ENCODE measurements at places on chromosomes 16 and 17. TPM values are rescaled to one million over a fixed set of nuclear protein-coding genes. Genes with fewer than 3 reads are reported as not detected.

- no peak for DNase-seq
Measured at GRCh38 chr17:77440560-77440981, 299.8 kb downstream of the SEC14L1 start.

- DNase-seq = no peak
Measured at GRCh38 chr16:79155904-79156303, 444.6 kb downstream of the MAF start.

DNA sequence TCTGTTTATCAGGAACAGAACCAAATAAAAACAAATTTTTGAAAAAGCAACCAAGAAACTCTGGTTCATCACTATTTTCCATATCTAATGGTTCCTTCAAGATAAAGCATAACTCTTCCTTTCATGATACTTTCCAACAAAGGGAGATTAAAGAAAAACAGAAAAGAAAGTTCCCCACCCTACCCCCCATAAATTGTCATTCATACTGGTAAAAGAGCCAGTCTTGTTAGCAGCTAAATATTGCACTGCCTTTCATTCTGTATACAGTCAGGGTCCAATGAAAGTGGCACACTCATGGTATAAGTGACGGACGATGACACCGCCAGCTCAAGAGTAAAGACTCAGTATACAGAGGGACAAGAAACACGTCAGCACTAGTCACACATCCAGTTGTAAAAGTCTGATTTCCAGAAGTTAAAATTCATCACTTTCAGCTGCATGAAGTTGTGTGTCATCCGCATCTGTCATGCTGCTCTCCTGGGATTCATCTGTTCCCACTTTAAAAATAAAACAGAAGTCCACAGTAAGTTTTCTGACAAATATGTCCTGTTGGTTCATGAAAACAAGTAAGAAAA, 68.5 kb downstream of the CDC27 start:
- DNase-seq = no peak

DNA sequence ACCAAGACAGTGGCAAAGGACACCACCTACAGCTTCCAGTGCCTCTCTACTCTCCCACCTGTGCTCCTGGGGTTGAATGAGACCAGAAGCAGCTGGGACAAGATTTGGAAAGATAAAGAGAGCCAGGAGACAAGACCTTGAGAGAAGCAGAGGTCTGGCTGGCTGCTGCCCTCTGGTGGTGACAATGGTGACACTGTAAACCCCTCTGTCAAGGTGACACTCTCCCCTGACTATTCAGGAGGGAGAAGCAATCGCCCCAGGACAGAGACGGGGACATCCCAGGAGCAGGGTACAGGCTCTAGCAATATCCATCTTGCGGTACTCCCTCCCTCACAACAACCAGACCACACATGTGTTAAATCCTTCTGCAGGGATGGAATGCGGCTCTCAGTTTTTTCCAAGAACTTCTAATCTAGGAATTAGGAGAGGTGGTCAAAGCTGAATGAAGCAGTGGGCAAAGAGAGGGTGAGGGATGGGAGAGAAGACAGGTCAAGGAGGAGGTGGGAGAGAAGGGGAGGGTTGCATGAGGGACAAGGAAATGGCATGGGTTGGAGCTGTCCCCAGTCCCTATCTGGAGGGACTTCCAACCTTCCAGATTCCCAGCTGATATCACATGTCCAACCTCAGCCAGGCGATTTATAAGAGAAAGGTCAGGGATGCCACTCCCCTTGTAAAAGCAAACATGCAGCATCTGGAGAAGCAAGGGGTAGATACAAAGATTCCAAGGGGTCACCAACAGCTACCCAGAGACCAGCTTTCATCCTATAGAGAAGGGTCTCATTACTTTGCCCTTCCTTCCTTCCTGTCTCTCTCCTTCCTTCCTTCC, 2.9 kb downstream of the PHOSPHO1 start:
- peak; percentile 69 for DNase-seq

DNA sequence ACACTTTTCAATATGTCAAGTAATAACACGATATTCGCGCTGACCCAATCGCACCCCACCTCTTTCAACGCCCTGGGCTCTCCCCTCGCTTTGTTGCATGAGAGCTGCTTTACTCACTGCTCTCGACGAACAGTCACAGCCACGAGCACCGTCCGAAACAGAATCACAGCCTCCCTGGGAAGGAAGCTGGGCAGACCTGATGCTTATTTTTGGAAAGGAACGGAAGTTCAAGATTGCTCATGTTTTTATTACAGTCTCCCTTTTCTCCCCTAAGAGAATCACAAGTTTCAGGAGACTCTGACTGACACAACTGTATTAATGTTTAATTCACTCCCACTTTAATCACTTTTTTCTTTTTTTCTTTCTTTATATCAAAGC, 67.8 kb downstream of the ANKRD11 start:
- DNase-seq = no peak

DNA sequence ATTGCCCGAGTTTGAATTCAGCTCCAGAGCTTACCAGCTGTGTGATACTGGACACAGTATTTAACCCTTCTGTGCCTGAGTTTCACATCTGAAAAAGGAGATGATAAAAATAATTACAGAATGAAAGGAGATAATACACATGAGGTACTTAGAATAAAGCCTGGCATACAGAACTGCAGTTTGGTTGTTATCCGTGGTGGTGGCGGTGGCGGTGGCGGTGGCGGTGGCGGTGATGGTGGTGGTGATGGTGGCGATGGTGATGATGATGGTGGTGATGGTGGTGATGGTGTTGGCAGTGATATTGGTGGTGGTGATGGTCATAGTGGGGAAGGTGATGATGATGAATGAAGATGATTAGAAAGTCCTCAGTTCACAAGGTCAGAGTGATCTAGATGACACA, 57.2 kb downstream of the ABCC1 start:
- DNase-seq = no peak

GRCh38 chr16:5059386-5060072, 6.2 kb downstream of the C16orf89 start:
- no peak for DNase-seq

GRCh38 chr17:14395255-14395654, 94.4 kb downstream of the HS3ST3B1 start:
- no peak for DNase-seq

- no peak for DNase-seq
Measured at GRCh38 chr17:83072600-83073358, 6.6 kb upstream of the METRNL start.

DNA sequence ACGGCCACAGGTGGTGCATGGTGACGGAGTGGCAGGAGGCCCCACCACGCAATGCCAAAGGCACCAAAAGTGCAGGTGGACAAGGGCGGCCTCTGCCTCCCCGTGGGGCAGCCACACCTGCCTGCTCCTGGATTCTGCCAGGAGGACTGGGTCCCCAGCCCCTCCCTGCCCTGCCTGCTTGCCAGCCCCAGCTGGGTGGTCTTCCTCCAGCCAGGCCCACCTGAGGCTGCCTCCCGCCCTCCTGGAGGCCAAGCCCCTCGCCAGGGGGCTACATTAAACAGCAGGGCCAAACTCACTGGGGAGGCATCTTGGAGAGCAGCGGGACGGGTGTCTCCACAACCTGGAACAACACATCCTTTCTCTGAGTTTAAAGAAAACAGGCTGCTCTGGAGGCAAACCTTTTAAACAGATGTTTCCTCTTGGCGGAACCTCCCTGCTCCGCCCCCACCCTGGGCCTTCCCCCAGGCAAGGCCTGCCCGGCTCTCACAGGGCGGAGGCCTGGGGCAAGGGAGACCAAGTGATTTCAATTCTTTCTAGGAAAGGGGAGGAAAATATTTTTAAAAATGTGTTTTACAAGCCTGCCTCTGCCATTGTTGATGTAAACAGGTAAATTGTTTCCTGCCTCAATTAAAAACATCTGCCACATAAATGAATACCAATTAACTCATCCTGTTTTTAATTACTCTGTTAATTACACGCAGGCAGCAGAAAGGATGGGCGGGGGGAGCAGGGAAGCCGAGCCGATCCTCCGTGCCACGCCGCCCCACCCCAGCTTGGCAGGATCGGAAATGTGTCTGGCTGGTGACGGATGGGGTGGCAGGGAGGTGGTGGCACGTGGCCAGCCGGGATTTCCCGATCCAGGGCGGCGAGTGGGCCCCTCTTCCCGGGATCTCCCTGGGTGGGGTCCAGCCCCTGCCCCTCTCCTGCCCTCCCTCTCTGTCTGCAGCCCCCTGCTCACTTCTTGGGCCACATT, 54.4 kb upstream of the PABPN1L start:
- no peak for DNase-seq

GRCh38 chr17:36727577-36727976, 126.2 kb downstream of the MRM1 start:
- no peak for DNase-seq

GRCh38 chr16:84482001-84482891, 22.2 kb downstream of the MEAK7 start:
- DNase-seq = no peak

GRCh38 chr16:49439050-49439449, 65.4 kb downstream of the C16orf78 start:
- DNase-seq = no peak

- no peak for DNase-seq
Measured at GRCh38 chr17:78434455-78435329, 56.2 kb downstream of the PGS1 start.

DNA sequence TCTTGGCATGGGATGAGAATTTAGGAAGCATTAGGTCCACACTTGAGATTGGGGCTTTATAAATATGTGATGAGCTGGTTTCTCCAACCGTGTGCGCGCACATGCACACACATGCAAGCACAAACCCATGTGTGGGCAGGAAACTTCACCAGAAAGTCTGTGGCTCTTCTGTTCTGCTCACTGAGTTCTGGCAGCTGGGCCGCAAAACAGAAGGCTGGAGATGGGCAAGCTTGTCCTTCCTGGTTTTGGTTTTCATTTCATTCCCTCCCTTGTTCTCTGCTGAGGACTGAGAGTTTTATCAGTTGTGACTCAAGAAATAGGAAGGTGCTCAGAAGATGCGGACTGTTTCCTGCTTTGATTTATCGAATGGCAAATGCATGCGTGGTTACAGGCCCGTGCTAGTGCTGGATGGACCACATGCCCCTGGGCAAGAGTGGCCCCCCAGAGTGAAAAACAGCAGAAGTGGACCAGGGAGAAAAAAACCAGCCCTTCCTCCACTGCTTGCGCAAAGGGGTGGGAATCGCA, 14.1 kb downstream of the MAP3K14 start:
- no peak for DNase-seq

DNA sequence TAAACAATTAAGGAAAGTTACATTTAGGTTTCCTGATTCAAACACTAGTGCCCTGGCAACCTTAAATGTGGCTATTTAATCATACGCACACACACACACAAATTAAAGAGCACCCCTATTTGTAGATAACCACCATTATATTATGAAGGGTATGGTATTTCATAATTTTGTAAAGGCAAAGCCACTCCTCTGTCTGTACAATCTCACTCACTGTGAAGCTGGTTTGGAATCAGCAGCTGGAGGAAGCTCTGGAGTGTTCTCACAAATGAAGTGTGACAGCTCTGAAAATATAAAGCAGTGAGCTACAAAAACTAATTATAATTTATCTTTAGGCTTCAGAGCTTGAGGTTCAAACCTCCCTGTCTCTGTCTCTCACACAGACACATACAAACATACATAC, 57.9 kb upstream of the KCNJ16 start:
- no peak for DNase-seq

DNA sequence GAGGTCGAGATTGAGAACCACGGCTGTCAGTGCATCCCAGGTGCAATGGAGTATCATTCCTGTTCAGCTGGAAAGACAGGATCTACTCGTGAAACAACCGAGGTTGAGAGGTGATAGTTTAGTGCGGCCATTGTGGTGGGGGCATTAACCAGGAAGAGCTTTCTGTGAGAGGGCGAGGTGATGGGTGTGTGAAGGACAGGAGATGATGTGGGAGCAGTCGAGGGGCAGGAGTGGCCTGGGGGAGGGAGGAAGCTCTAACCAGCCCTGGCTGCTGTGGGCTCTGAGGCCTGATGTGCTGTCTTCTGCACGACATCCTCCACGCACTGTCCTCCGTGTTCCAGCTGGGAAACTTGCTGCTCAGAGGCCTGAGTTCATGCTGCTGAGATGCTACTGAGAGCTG, 22.0 kb downstream of the GOSR2 start:
- DNase-seq = no peak

DNA sequence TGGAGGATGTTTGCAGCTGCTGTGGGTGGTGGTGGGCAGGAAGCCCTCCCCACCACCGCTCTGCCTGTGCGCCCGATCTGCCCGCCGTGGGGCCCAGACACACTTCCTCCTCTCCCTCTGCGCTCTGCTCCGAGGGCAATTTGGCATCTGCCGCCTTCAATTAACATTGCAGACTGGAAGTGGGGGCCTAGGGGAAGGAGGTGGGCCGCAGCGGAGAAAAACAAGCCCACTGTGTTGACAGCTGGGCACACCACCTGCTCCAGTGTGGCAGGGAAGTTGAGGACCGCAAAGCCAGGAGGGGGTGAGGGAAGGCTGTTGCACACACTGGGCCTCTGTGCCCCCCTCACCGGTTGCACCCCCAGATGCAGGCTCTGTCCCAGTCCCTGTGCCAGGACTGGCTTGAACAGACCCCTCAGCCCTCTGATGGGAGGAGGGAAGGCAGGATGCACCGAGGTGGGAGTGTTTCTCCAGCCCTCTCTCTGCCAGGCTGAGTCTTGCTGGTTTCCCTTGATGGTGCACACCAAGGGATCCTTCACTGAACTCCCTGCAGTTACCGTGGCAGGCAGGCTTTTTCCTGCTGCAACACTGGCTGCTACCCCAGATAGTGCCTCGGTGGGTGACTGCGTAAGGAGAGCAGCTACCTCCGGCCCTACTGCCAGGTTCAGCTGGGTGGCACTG, 72.8 kb upstream of the MED9 start:
- peak; percentile 27 for DNase-seq

DNA sequence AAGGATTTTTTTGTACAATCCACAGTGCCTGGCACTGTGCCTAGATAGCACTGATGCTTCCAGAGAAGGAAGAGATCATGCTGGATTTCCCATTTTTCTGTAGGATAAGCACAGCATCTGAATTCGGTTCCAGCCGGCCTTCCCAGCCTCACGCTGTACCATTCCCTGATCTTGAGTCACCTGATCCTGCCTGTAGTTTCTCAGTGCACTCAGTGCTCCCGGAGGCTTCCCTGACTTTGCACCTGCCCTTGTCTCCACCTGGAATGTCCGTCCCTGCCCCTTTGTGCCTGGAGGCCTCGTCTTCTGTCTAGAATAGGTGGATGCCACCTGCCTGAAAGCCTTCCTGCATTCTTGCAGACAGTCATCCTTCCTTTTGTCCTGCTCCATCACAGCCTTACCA, 179.9 kb downstream of the CCDC182 start:
- no peak for DNase-seq

DEXI gene
- 14.2 TPM for total RNA-seq

MT1A gene
- not detected for total RNA-seq

IRX5 gene
- 0.15 TPM for total RNA-seq

SLX4 gene
- total RNA-seq = 5.6 TPM

KRTAP16-1 gene
- 0.17 TPM for total RNA-seq

FBXL19 gene
- 12.6 TPM for total RNA-seq

UNK gene
- total RNA-seq = 30.3 TPM

VWA3A gene
- 0.90 TPM for total RNA-seq

VEZF1 gene
- 48.7 TPM for total RNA-seq

MYH4 gene
- not detected for total RNA-seq

CTF1 gene
- 0.26 TPM for total RNA-seq

DPEP3 gene
- total RNA-seq = 0.68 TPM

FBXL16 gene
- total RNA-seq = 35.3 TPM

CSH2 gene
- total RNA-seq = 4.0 TPM

RNF157 gene
- total RNA-seq = 43.5 TPM

ZNF19 gene
- 6.3 TPM for total RNA-seq
